ENCODE measurements at places on chromosomes 7 and 10.

DNA sequence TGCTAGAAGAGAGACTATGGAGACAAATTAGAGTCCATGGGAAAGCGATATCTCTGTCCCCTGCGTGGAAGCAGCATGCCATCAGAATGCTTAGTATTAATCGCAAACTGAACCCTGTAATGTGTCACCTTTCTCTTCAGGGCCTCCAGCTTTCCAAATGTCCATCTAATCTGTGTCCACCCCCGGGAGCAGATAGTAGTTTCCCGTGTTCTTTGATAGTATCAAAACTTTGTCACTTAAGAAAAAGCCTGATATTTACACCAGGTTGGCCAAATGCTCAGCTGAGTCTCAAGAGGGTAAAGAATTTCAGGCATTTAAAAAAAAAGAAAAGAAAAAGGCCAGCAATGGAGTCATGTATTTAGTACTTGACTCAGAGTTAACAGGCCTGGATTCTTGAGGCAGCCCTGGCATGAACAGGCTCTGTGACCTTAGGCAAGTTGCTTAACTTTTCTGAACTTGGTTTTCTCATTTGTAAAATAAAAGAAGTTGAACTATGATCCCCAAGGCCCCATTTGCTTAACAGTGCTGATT is 10.4 kb upstream of the GSAP start:
- DNase-seq = no peak

- DNase-seq = no peak
Observed at GRCh38 chr10:71981876-71982230, 17.7 kb downstream of the CHST3 start.

DNA sequence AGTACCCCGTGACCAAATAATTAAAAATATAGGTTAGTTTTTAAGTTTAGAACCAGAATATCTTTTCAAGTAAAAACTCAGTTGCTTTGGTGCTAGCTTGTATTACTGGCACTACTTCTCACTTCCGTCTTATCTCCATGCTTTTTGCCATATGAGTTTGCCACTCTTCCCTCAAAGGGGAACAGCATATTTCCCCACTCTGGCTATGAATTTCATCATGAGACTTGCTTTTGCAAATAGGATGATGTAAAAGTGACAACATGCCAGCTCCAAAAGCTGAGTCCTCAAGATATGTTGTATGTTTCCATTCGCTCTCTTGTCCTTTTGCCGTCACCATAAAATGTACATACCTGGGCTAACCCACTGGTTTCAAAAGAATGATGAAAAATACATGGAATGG is 178.1 kb upstream of the SEMA3A start:
- no peak for DNase-seq

DNA sequence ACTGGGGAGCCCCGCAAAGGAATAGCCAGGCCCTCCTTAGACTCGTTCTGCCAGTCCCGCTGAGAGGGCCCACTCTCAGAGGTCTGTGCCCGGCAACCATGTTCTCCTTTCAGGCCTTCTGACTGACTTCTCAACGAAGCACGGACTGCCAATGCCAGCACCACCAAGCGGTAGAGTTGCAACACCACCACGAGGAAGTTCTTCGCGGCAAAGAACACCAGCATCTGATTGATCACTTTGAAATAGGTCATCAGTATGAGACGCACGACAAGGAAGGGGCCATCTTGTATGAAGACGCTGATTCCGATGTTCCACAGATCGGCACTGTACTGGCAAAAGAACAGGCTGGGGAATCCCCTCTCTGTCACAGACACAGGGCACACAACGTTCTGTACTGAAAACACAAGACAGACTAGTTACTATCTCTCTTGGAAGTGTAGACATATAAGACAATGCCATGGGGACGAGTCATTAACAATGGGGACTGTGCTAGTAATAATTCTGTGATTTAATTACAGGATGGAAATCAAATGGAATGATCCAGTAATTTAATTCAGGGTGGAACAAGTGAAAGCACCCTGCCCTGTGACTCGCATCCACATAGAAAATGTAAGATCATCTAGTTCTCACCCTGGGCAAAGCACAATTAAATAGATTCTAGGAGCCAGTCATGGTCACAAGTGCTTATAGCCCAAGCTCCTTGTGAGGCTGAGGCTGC is 42.7 kb downstream of the TMEM26 start:
- DNase-seq = no peak

GRCh38 chr10:69057261-69057950 is 30.5 kb upstream of the SRGN start:
- DNase-seq = no peak

GRCh38 chr7:18754766-18755165 is 259.2 kb downstream of the HDAC9 start:
- DNase-seq = no peak
